Gastrocnemius medialis (tissue), 4 donors: ENCODE measurements at places on chromosomes 12 and 14. TPM values are rescaled to one million over a fixed set of nuclear protein-coding genes. Genes with fewer than 3 reads are reported as not detected.

Gene CLEC4C
- not detected for total RNA-seq

Gene TRIM9
- 3.0 TPM for total RNA-seq

Gene MANSC1
- total RNA-seq: 4.7 TPM

Gene GPR68
- total RNA-seq: not detected

Gene ERH
- total RNA-seq: 48.8 TPM

Gene FBLN5
- total RNA-seq: 30.8 TPM

Gene IL22
- total RNA-seq: not detected

Gene TSPAN19
- not detected for total RNA-seq

Gene TEAD4
- 97.7 TPM for total RNA-seq

DNA sequence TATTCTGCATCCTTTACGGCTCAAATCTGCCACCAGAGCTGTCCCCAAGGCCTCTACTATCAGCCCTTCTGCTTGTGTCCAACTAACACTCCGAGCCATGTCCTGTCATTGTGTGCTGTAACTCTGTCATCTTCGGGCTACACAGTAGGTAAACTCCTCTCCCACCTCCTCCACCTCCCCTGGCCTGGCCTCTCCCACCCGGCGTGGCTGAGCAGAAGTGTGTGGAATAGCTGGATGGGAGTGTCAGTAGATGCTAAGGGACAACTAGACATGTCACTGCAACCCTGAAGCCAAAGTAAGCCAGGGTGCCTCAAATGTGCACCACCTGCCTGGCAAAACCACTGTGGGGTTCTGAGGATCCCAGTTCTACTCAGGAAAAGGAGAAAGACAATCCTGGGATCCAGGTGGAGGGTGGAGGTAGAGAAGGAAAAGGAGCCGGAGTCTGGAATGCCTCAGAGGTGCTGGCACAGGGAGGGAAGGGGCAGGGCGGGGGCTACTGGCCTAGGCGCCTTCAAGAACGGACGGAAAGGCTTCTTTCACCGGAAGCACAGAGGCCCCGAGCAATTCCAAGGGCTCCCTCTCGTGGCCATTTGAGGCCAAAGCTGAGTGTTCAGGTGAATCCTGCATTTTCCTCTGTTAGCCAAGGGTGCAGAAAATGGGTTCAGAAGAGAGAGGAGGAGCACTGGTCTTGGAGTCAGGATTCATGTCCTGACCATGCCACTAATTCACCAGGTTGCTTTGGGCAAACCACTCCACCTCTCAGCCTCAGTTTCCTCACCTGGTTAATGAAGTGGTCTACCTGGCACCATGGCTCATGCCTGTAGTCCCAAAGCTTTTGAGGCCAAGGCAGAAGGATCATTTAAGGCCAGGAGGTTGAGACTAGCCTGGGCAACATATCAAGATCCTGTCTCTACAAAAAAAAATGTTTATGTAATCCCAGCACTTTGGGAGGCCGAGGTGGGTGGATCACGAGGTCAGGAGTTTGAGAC lies 20.5 kb upstream of the FAM181A start:
- DNase-seq: peak; percentile 31

DNA sequence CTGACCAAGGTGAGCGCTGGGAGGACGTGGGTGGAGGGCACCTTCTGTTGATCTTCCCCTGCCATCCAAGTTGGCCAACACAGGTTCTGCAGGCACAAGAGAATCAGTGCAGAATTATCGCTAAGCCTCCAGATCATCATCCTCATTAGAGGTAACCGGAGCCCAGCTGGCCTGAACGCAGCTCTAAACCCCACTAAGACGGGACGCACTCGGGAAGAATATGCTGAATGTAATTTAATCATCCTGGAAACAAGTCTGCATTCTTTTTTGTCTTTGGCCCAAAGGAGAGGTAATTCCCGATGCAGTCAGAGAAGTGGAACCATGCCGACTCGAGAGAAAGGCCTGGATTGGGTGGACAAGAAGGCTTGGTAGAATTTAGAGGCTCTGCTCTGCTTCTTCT lies 111.0 kb upstream of the GSC start:
- no peak for DNase-seq

- DNase-seq: no peak
These were observed 145.5 kb upstream of the TMEM132C start for GRCh38 chr12:128121424-128121823.

DNA sequence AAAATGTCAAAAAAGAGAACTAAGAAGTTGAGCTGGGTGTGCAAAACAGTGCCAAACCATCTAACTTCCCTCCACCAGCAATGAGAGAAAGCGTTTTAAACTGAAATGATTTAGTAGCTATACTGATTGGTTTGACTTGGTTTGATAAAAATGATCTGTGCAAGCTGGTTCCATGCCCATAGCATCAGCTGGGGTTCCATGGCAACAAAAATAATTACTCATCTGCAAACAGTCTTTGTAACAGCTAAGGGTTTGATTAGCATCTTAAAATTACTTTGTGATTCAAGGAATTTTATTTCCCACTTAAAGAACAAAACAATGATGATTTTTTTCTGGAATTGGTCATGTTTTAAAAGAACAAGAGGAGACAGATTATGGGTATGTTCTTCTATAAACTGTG lies 15.0 kb upstream of the BICD1 start:
- DNase-seq: no peak

GRCh38 chr12:22242726-22243125 lies 91.8 kb downstream of the ST8SIA1 start:
- DNase-seq: no peak

DNA sequence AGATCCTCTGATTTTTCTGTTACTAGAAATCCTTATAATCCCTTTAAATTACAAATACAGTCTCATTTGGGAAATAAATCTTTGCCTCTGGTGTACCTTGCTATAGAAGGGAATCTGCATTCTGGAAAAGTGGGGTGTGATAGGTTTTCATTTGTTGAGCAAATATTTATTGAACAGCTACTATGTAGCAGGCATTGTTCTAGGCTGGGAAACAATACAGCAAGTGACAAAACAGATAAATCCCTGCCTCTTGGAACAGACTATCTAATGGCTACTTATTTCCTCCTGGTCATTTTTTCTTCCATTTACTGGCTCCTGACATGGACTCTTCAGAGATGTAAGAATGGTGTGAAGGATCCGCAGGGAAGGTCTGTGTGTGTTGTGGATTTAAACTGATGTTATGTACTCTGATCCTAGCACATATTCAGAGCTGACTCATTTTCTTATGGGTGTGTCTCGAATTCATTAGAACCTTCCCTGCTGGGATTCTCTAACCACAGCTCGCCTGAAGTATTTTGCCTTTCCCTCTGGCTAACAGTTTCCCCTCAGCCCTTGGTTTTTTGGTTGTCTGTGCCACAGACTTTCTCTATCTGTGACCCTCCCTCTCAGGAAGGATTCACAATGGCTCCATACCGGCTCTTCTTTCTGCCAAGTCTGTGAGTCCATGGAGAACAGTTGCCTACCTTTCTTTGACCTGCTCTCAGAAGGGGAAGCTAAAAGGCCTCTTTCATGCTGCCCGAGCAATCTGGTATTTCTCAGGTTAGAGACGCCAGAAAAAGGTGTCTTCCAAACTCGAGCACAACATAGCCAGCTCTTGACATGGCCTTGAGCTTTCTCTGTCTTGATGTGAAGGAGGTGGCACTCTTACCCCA lies 53.7 kb downstream of the TMTC2 start:
- no peak for DNase-seq

DNA sequence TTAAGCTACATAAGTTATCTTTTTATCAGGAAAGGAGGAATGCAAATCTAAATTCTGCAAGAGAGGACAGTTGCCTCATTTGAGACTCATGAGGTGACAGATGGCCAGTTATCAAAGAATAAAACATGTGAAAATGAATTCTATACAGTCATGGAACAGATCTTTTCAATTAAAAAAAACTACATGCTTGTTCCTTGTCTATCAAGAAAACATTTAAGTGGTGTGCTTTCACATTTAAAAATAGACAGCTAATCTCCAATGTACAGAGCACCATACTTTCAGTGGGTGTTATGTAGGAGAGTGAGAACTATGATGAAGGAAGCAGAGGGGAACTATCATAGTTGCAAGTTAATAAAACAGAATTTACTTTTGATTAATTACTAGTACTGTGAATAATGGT lies 76.7 kb upstream of the TTC7B start:
- DNase-seq: no peak

DNA sequence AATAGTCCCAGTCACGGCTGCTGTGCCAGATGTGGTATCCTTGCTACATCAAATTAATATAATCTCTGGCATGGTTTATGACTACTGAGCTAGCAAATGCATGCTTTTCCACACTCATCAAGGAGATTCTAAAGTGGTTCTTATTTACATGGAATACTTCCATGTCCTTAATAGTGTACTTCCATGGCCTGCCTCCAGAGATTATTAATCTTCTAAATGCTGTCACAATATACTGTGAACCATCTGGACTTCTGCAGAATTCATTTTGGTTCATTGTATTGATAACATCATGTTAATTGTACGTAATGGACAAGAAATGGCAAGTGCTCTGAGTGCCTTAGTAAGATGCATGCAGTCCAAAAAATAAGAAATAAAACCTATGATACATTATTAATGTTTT lies 230.8 kb downstream of the NUAK1 start:
- no peak for DNase-seq

DNA sequence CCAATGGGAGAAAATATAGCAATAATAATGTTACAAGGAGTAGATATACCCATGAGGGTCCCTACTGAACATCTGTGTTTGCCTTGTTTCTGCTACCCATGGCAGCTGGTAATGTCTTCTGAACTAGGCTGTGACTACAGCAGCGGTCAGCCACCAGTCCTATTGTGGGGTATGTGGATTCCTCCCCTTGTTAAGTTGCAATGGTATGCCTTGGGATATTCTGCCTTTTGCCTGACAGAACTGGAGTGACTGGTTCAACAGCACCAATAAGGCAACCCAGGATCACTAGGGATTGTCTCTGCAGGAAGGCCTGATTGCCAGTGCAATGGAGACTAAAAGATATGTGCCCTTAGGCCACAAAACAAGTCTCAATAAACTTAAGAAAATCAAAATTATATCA lies 9.7 kb upstream of the ATL1 start:
- no peak for DNase-seq

- DNase-seq: no peak
These were observed 128.4 kb downstream of the METTL25 start for GRCh38 chr12:82486524-82487235.

DNA sequence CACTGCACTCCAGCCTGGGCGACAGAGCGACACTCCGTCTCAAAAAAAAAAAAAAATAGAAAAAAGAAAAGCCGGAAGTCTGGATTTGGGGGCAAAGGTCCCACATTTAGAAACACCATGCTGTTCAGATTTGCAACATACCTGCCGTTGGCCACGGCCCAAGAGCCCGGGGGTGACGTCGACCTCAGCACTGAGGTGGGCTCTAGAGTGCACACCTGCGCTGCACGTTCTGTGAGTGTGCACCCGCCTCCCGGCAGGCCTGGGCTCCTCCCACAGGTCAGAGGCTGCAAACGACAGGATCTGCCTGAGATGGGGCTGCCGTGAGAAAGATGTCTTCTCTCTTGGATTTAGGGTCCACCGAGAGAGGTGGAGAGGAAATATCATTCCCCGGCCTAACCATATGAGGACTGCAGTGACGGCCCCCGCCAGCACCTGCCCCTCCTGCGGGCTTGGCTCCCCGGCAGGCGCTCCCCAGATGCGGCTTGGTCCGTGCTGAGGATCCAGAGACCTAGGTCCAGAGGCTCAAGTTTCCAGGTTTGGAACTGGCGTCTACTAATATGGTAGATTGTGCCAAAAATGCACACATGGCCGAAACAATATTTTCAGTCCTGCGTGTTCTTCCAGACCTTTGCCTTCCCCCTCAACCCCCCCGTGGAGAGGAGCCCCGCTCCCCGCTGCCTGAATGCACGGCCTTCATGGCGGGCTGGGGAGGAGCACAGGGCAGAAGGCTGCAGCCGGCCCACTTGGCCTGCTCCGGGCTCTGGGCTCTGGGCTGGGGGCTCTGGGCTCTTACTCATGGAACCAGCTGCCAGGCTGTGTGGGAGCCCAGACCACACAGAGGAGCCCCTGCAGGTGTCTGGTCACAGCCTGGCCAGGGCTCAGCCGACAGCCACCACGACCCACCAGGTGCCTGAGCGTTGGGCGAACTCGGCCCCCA lies 58.8 kb upstream of the FBRSL1 start:
- no peak for DNase-seq

- DNase-seq: no peak
These were observed 460 bp upstream of the SYNE2 start for GRCh38 chr14:63852271-63852816.

- DNase-seq: no peak
These were observed 85.4 kb upstream of the TMEM260 start for GRCh38 chr14:56494167-56494566.

- DNase-seq: no peak
These were observed 421.5 kb upstream of the MDGA2 start for GRCh38 chr14:48096897-48097296.

- DNase-seq: no peak
These were observed 422.2 kb downstream of the NOVA1 start for GRCh38 chr14:26175658-26176057.

GRCh38 chr14:88043529-88044443 lies 38.9 kb downstream of the GPR65 start:
- DNase-seq: no peak

DNA sequence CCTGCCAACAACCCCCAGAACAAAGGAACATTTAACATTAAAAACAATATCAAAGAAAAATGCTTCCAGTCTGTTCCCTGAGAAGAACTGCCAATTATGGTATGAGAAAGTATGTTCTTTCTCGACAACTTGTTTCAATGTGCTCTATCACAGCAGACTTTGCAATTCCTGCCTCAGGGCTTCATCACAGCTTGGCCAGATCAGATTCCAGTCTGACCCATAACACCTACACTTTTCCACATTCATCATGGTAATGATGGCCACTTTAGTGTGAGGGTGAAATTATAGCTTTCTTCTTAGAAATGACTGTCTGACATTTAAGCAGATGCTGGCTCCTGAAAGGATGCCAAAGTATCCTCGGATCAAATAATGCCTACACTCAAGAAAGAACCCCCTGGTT lies 17.0 kb downstream of the NEK9 start:
- no peak for DNase-seq

DNA sequence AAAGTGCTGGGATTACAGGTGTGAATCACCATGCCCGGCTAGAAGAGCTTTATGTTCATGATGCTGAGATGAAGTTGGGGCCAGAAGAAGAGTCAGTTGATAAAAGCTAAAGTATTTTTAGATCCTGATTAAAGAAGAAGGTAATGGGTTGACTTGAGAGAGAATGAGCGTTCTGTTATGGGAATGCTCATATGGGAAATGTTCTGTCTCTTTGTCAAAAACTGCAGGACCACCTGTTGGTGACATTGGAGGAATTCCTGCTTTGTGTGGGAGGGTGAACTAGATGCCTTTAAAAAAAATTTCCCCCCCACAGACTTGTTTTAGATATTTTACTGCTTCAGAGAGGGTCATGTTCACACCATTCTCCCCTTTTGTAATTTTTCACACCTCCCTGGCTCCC lies 6.7 kb downstream of the WDR20 start:
- no peak for DNase-seq

- DNase-seq: no peak
These were observed 979 bp downstream of the DDX54 start for GRCh38 chr12:113184098-113184899.

DNA sequence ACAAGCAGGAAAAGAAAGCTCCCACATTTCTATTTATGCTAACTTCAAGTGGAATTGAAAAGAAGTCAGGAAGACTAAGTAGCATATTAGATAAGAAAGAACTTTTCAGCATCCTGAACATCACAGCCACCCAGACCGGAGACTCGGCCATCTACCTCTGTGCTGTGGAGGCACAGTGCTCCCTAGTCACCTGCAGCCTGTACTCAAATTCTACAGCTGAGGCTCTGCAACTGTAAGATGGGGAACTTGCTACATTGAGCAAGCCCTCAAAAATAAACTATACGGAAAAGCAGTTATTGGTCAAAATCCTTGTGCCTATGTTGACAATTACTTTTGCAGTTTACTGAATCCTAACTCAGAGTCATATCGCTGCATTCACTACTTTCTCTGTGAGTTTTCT lies 361.9 kb downstream of the DAD1 start:
- DNase-seq: no peak

- no peak for DNase-seq
These were observed 307.7 kb downstream of the CCDC91 start for GRCh38 chr12:28497889-28498411.
